CD4-positive, alpha-beta T cell (primary cell): ENCODE measurements at places on chromosomes 2 and 18.

GRCh38 chr18:63315876-63316275, 3.7 kb downstream of the BCL2 start:
- H3K4me3 ChIP-seq: peak overlapping the region; percentile 94
- H3K27ac ChIP-seq: no peak overlapping the region
- no peaks in the 10 kb centered on the region for H3K27me3 ChIP-seq
- peaks cover 4% of the 10 kb centered on the region for H3K36me3 ChIP-seq
- no peak for DNase-seq
- peaks cover 16% of the 10 kb centered on the region for H3K4me1 ChIP-seq

GRCh38 chr2:37833423-37833822, 91.7 kb upstream of the RMDN2 start:
- no peaks in the 10 kb centered on the region for H3K36me3 ChIP-seq
- no peaks in the 10 kb centered on the region for H3K27me3 ChIP-seq
- no peak overlapping the region for H3K27ac ChIP-seq
- DNase-seq: peak; percentile 63
- H3K4me1 ChIP-seq: peaks cover 10% of the 10 kb centered on the region
- no peak overlapping the region for H3K4me3 ChIP-seq

GRCh38 chr18:68769461-68769860, 28.4 kb upstream of the CCDC102B start:
- H3K4me3 ChIP-seq: no peak overlapping the region
- H3K27me3 ChIP-seq: no peaks in the 10 kb centered on the region
- H3K27ac ChIP-seq: no peak overlapping the region
- H3K4me1 ChIP-seq: no peaks in the 10 kb centered on the region
- H3K36me3 ChIP-seq: no peaks in the 10 kb centered on the region
- DNase-seq: no peak

- H3K4me3 ChIP-seq: no peak overlapping the region
- DNase-seq: no peak
Observed at GRCh38 chr18:44602380-44602779, 78.3 kb upstream of the SETBP1 start.

DNA sequence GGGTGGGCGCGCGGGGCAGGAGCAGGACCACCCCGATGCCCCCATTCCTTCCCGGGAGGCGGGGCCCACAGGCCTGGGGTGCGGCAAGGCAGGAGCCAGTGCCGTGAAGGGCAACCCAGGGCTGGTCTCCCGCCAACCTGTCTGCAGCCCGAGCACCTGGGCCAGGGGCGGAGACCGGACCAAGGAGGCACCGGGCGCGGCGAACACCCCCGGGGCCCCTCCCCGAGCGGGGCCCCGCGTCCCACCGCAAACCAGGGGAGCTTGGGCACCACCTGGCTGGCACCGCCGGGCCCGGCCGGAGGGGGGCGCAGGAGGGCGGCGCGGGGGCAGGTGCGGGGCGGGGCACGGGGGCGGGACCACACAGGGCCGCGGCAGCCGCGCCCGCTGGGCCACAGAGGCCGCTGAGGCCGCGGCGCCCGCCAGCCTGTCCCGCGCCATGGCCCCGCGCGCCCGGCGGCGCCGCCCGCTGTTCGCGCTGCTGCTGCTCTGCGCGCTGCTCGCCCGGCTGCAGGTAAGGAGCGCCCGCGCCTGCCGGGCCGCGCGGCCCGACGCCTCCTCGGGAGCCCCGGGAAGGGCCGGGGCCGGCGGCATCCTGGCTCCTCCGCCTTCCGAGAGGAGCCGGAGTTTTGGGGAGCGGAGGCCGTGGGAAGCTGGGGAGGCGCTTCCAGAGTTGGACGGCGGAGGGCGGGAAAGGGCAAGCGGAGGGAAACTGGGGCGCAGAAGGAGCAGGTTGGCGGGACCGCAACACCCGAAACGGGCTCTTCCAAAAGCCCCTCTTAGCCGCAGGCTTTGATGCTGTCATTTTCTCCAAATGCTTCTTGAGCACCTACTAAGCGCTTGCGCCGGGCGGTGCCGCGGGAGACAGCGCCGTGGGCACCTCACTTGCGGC, at the start of gene TNFRSF11A:
TNFRSF11A (plus strand) TSS at position 394 of the 889 bp plus-strand sequence; CDS start at position 437, 43 bp downstream.
- peaks cover 35% of the 10 kb centered on the region for H3K4me1 ChIP-seq
- DNase-seq: peak; percentile 70
- no peaks in the 10 kb centered on the region for H3K36me3 ChIP-seq
- H3K27me3 ChIP-seq: peaks cover 36% of the 10 kb centered on the region
- peak within 1 kb of the TSS; percentile 61 for H3K4me3 ChIP-seq

DNA sequence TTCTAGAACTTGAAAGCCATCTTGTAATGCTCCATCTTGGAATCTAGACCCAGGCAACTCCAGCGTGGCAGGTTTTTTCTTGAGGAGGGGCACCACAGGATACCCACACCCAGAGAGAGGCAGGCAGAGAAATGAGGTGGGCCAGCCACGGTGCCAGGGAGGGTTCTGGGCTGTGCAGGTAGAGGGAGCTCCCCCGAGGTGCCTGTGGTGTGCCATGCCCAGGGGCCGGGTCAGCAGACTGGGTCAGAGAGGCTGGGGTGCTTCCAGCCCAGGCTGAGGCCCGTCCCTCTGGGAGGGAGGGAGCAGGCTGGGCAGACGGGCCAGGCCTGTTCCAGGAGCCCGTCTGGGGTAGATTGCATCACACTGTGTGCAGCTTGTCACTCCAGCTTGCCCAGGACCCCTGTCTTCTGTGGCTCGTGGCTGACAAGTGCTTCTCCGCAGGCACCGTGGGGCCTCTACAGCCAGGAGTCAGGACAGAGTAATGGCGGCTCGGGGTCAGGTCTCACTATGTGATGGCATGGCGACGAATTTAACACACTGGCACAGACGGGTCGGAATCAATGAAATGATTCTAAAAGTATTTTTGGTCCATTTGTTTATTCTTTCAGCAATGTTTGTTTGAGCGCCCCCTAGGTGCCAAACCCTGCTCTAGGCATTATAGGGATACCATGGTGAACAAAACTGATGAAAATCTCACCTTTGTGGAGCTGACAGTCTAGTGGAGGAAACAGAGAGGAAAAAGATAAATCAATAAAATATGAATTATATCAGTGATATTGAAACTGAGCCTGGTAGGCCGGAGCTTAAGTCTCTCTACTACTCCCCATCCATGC, 144.0 kb downstream of the ACOXL start:
- no peak overlapping the region for H3K27ac ChIP-seq
- H3K27me3 ChIP-seq: peaks cover 2% of the 10 kb centered on the region
- H3K36me3 ChIP-seq: no peaks in the 10 kb centered on the region
- no peak for DNase-seq
- no peak overlapping the region for H3K4me3 ChIP-seq

DNA sequence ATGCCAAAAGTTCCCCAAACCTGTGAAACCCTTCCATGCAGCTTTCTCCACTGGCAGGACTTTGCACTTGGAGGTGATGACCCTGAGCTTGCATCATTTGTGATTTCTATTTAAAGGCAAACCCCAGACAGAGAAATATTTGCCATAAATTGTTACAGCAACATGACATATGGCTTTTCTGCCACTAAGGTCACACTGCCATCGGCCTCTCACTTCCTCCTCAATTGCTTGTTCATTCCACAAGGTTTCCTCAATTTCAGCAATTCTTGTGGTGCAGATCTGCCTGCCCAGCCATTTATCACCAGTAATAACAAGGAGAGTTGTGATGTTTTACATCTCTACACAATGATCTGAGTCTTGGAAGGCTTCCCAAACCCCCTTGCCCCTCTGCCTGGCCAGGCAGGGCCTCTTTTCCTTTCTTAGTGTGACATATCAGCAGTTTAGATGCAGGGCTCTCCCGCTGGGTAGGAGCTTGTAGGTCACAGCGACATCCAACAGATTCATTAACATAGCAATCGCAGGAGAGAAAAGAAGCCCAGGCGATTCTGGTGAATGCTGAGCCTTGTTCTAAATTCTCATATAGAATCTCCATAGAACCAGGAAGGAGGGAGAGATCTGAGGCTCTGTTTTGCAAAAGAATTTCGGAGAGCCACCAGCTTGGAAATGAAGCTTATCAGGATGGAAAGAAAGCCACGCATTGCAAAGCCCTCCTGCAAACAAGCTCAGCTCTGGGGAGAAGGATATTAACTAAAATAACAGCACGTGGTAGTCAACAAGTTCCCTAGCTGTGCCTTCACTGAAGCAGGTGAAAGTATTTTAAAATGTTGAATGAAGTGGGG, 46.7 kb upstream of the ITGA6 start:
- no peaks in the 10 kb centered on the region for H3K27me3 ChIP-seq
- DNase-seq: no peak

- DNase-seq: no peak
- H3K27ac ChIP-seq: no peak overlapping the region
- H3K36me3 ChIP-seq: no peaks in the 10 kb centered on the region
- no peak overlapping the region for H3K4me3 ChIP-seq
- no peaks in the 10 kb centered on the region for H3K27me3 ChIP-seq
- H3K4me1 ChIP-seq: no peaks in the 10 kb centered on the region
Observed at GRCh38 chr2:28979576-28980366, 1.3 kb upstream of the TOGARAM2 start.

DNA sequence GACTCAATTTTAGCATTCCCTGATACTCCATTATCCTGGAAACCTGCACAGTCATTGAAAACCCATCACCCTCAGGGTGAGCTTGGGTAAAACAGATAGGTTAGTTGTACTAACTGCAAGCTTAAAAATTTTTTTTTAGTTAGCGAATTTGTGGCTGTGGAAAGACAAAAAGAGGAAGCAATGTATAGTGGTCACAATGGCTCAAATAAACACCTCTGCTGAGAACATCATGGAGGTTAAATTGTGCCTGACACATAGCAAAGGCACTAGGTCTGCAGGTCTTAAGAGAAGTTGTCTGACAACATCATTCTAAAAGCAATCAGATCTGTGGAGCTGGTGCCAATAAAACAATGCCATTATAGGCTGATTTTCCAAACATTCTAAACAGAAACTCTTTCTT, 84.4 kb upstream of the CAVIN2 start:
- H3K4me1 ChIP-seq: no peaks in the 10 kb centered on the region
- no peaks in the 10 kb centered on the region for H3K36me3 ChIP-seq
- H3K27ac ChIP-seq: no peak overlapping the region
- no peak overlapping the region for H3K4me3 ChIP-seq
- DNase-seq: no peak

GRCh38 chr2:134348239-134348638, 94.4 kb downstream of the MGAT5 start:
- H3K27ac ChIP-seq: no peak overlapping the region
- H3K4me3 ChIP-seq: no peak overlapping the region
- no peak for DNase-seq

- H3K4me1 ChIP-seq: no peaks in the 10 kb centered on the region
- H3K4me3 ChIP-seq: no peak overlapping the region
- H3K27me3 ChIP-seq: no peaks in the 10 kb centered on the region
Observed at GRCh38 chr2:206837775-206838174, 72.4 kb downstream of the FASTKD2 start.

DNA sequence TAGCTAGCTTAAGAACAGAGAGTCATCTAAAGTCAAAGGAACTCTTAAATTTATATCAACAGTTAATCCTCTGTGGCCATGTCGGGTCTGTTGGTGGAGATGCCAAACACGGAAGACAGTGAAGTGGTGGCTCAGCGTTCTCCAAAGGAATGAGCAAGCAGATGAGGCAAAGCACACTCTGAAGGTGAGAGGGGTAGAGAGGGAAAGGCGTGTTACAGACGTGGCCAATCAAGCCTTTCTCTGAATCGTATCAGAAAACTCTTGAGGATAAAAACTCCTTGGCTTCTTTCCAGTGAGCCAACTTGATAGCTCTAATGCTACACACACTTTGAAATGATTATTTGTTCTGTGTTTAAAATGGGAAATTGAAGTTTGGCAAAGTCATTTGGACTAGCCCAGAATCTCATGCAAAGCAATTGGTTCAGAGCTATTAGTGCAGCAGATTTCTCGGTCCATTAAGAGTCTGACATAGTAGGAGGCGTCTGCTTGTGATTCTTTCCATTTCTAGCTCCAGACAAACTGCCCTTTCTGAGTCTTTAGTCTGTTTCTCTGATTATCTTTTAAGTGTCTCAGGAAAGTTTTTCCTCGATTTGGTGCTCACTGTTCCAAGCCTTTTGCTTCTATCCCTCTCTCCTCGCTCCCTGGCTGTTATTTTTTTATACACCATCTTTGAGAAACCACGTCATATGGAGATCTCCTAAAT, 57.5 kb upstream of the CPO start:
- H3K4me3 ChIP-seq: no peak overlapping the region
- no peaks in the 10 kb centered on the region for H3K4me1 ChIP-seq
- no peak overlapping the region for H3K27ac ChIP-seq
- no peaks in the 10 kb centered on the region for H3K36me3 ChIP-seq
- DNase-seq: no peak

DNA sequence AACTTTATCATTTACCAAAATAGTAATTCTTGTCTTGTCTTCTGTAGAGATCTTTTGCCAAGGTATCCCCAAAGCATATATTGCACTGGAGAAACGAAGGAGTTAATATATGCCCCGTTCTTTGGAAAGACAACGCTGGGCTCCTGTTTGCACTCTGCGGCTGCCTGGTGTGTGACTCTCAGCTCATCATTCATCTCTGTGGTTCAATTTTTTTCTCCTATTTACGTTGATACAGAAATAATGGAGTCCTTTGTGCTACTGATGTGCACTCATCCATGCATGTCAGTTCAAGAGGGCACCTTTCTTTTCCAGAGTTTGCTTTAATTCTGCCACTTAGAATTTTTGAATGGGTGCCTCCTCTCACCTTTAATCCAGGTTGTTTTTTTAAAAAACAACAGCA, 655.5 kb downstream of the DCDC2C start:
- H3K27ac ChIP-seq: no peak overlapping the region
- no peak for DNase-seq
- H3K36me3 ChIP-seq: no peaks in the 10 kb centered on the region
- no peaks in the 10 kb centered on the region for H3K27me3 ChIP-seq
- H3K4me3 ChIP-seq: no peak overlapping the region
- no peaks in the 10 kb centered on the region for H3K4me1 ChIP-seq

GRCh38 chr2:114821055-114821454, 378.6 kb downstream of the DPP10 start:
- no peak for DNase-seq
- no peaks in the 10 kb centered on the region for H3K4me1 ChIP-seq
- no peaks in the 10 kb centered on the region for H3K36me3 ChIP-seq
- no peaks in the 10 kb centered on the region for H3K27me3 ChIP-seq
- H3K4me3 ChIP-seq: no peak overlapping the region
- no peak overlapping the region for H3K27ac ChIP-seq

DNA sequence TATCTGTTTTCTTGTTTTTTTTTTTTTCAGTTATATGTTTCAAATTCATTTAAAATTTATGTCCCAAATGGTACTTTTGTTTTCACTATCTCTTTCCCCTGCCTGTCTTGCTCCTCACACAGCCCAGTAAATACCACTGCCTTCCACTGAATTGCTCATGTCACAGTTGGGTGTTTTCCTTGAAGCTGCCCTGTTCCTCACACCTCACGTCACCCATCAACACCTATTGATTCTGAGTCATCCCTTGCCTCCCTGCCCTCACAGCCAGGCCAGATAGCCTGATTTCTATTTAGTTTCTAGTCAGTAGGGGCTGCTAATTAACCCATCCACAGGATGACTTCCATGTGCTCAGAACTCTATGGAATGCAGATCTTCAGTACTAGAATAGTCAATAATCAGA, 25.3 kb downstream of the FSHR start:
- no peak overlapping the region for H3K27ac ChIP-seq
- no peak overlapping the region for H3K4me3 ChIP-seq
- H3K4me1 ChIP-seq: no peaks in the 10 kb centered on the region
- no peak for DNase-seq
- no peaks in the 10 kb centered on the region for H3K36me3 ChIP-seq
- no peaks in the 10 kb centered on the region for H3K27me3 ChIP-seq

- H3K4me1 ChIP-seq: peaks cover 2% of the 10 kb centered on the region
- H3K27ac ChIP-seq: no peak overlapping the region
- DNase-seq: no peak
- H3K27me3 ChIP-seq: no peaks in the 10 kb centered on the region
- no peaks in the 10 kb centered on the region for H3K36me3 ChIP-seq
Observed at GRCh38 chr2:239648607-239649006, 247.8 kb upstream of the HDAC4 start.
